ENCODE measurements at places on chromosomes 2 and 18.

- no peak for DNase-seq
Measured at GRCh38 chr2:240238201-240238600, 97.7 kb upstream of the OTOS start.

GRCh38 chr2:64470766-64471295 lies 16.9 kb downstream of the LGALSL start:
- DNase-seq: no peak

- no peak for DNase-seq
Measured at GRCh38 chr18:37604032-37604431, 38.4 kb upstream of the CELF4 start.

GRCh38 chr2:39723946-39724827 lies 54.9 kb downstream of the THUMPD2 start:
- no peak for DNase-seq

- no peak for DNase-seq
Measured at GRCh38 chr2:8805278-8806210, 31.9 kb downstream of the KIDINS220 start.

Measured in AG08395 (cell line).